ENCODE measurements at places on chromosomes 4 and X.
A peak's percentile ranks its signal among the peaks of the same experiment; 100 is the strongest.

DNA sequence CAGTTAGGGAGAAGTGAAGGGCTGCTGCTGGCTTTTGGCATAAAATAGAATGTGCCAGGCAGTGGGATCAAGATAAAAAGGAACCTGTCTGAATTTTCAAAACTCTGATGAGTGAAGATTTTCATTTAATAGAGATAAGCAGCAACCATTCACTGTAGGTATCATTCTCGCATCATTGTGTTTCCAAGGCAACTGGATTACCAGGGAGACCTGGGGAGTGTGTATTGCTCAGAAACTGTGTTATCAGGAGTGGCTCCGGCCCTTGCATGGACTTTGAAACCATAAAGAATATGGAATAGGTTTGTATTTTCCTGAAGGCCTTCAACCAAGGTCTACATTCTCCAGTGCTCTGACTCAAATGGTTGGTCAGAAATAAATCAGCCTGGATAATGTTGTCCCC, 23.3 kb upstream of the MAGEA4 start:
- no peak for DNase-seq

GRCh38 chr4:92524131-92524530, 220.4 kb downstream of the GRID2 start:
- no peak for DNase-seq

DNA sequence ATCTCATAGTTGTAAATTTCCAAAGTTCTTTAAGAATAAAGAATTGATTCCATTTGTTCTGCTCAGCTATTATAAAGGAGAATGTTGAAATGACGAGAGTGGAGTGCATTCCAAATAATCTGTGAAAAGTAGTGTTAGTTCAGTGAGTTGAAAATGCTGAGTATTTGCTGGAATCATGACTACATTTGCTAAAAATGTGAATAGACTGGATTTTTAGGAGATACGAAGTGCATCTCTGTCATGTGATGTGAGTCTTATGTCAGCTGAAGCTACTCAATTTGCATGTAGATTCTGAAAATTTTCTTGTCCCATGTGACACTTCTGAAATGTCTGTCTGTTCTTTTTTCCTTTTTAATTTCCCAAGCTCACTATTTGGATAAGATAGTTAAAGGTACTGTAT, 206.0 kb downstream of the DCTD start:
- no peak for DNase-seq

GRCh38 chr4:8308144-8308543, 38.6 kb downstream of the HTRA3 start:
- DNase-seq: no peak

GRCh38 chr4:133439830-133440229, 290.7 kb downstream of the PCDH10 start:
- DNase-seq: no peak

- DNase-seq: no peak
Measured at GRCh38 chr4:16142598-16143310, 58.9 kb upstream of the PROM1 start.

DNA sequence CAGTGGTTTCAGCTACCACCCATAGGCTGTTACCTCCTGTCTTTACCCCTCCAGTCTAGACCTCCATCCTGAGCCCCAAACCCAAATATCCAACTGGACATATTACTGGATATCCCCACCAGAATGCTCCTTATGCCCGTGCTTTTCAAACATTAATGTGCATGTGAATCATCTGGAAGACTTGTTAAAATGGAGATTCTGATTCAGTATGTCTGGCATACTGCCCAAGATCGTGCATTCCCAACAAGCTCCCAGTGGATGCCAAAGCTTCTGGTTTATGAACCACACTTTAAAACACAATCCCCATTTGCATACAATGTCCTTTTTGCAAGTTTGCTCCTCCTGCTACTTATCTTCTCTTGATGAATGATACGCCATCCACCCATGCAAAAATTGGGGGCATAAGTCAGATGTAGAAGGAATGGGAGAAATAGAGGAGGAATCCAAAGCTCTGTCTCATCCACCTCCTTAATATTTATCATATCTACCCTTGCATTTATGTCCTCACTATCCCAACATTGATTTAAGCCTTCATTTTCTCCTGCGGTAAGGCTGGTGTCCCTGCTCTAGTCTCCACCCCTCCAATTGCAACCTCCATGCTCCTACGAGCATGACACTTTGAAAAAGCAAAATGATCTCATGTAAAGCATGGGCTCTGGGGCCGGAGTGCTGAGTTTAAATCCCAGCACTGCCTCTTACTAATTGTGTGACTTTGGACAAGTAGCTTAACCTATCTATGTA, 7.4 kb upstream of the PGRMC1 start:
- DNase-seq: no peak

- DNase-seq: no peak
Measured at GRCh38 chr4:122548452-122548851, 72.4 kb downstream of the IL21 start.

- no peak for DNase-seq
Measured at GRCh38 chr4:153776601-153777000, 12.3 kb downstream of the SFRP2 start.

DNA sequence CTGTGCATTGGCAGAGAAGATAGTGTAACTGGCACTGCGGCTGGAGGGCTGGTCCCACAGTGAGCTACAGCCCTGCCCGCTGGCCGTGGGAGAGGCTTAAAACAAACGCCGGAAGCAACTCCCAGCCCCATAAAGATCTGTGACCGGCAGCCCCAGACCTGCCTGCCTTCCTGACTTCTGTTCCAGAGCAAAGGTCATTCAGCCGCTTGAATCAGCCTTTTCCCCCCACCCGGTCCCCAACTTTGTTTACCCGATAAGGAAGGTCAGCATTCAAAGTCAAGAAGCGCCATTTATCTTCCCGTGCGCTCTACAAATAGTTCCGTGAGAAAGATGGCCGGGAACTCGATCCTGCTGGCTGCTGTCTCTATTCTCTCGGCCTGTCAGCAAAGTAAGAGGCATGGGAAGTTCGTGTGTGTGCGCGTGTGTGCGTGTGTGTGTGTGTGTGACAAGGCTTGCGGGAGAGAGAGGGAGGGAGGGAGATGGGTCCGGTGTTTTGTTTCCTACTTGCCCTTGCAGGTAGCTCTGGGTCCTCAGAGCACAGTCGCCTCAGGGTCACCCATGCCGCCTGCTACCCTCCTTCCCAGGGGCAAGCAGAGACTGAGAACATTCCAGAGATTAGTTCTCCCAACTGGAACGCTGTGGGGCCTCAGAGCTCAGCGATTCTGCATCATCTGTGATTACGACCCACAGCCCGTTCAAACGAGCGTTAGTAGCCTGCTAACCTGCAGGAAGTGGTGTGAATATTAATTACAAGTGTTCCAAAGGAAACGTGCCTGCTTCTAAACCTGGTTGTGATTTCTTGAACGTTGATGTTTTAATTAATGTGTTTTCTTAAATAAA, at the start of gene MGST2:
MGST2 (plus strand) TSS at position 130 of the 840 bp plus-strand sequence; CDS start at position 331, 201 bp downstream.
- peak; percentile 25 for DNase-seq

DNA sequence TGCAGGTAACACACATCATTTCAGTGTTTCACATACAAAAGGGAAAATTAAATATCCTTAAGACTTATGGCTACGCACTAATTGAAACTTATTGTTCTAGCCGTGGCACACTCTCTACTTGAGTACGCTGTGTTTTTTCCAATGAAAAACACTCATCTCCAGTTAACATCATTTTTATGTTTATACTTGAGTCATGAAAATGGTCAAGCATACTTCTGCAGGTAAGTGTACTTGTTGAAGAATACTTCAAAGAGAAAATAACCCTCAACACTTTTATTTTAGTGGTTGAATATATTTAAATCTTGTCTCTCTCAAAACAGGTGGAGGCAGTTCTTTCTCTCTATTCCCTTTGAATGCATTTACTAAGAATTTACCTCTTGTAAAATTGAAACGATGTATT, 538.7 kb upstream of the PCDH7 start:
- DNase-seq: no peak

- no peak for DNase-seq
Measured at GRCh38 chrX:20354505-20354904, 87.8 kb upstream of the RPS6KA3 start.

DNA sequence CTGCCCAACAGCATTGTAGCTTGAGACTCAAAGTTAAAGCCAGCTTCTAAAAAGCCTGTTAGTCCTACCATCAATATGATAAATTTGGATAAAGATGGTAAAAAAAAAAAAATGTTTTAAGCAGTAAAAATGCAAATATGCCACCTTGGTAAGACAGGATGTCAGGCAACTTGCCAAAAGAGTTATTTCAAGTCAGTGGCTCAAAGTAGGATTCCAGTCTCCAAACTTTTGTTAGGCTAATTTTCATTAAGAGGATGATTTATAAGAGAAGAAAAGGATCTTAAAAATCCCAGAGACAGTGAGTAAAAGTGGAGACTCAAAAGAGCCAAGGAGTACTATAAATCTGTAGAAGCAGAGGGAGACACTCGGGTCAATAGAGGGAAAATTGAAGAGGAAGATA, 47.5 kb downstream of the GASK1B start:
- no peak for DNase-seq

GRCh38 chr4:85762529-85762871, 287.6 kb downstream of the ARHGAP24 start:
- no peak for DNase-seq

- DNase-seq: no peak
Measured at GRCh38 chrX:96987228-96987627, 103.5 kb downstream of the RPA4 start.

DNA sequence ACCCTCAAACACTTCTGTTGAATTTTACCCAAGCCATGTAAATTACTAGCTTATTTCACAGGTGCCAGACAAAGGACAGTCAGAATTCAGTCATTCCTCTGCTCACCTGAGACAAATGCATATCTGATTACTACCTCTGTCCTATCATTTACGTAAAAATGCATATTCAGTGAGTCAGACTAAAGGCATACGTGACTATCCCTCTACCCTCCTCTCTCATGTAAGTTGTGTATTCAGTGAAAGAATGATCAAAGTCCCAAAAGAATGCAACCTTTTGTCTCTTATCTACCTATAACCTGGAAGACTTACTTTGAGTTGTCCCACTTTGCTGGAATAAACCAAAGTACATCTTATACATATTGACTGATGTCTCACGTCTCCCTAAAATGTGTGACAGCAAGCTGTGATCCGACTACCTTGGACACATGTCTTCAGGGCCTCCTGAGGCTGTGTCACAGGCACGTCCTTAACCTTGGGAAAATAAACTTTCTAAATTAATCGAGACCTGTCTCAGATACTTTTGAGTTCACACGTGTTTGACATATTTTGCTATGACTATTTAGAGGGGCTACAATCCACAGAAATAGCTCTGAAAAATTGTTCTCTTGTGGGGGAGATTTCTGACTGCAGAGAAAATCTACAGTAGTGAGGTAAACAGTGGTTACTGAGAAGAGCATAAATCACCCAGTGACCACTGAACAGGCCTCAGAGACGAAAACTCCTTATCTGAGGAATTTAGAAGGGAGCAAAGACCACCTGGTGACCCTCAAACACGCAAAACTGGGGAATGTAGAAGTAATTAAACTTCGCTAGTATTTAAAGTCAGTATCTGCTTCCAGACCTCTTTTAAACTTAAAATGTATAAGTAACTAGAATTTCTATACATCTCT, 1575.8 kb downstream of the STIM2 start:
- DNase-seq: no peak

DNA sequence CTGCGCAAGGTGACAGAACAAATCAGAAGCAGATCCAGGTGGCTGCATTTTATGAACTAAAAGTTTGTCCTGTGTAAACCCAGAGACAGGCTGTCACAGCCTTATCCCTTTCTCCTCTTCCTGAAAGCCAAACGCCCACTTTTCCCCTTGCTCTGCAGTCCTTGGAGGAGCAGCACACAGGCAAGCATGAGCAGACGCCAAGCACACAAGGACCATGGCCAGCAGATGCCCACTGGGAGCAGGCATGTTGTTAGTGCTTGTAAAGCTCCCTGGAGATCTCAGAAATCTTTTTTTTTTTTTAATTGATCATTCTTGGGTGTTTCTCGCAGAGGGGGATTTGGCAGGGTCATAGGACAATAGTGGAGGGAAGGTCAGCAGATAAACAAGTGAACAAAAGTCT, 11.5 kb upstream of the HOPX start:
- DNase-seq: no peak
